ENCODE measurements at places on chromosomes 3 and 15. TPM values are rescaled to one million over a fixed set of nuclear protein-coding genes. Genes with fewer than 3 reads are reported as not detected.

- DNase-seq = no peak
Observed at GRCh38 chr3:71673486-71673885, 51.7 kb downstream of the EIF4E3 start.

- DNase-seq = no peak
Observed at GRCh38 chr3:16406579-16406978, 106.9 kb downstream of the RFTN1 start.

- DNase-seq = no peak
Observed at GRCh38 chr3:27859821-27860220, 137.7 kb upstream of the EOMES start.

DNA sequence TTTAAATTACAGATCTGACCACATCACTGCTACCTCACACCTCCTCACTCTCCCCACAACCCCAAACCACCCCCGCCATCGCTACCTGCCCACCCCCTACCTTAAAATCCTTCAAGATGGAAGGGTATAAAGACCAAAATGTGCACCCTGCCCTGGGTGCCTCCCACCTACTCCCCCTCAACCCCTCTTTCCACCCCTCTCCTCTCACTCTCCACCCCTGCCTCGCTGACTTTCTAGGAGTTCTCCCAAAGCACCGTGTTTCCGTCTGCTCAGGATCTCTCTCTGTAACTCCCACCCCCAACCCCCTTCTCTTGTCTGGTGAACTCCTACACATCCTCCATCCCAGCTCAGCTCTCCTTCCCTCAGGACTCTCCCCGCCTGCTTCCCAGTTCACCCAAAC, 69.1 kb downstream of the MEGF11 start:
- no peak for DNase-seq

Gene ACTRT3
- total RNA-seq = 0.75 TPM

DNA sequence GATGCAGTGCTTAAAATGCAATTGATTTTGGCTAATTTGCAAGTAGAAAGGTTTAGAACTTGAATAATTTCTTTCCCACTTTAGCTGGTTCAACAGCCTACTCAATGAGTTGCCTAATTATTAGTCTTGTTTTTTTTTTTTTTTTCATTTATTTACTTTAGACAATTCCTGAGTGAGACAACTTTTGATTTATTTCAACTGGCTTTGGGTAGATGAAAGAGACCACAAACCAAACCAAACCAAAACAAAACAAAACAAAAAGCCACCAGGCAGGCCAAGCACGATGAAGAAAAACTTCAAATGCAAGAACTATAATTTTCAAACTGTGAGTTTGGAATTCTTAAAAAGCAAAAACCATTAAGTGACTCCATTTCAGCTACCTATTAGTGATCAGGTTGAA, 469.9 kb downstream of the GBE1 start:
- no peak for DNase-seq

- DNase-seq = no peak
Observed at GRCh38 chr15:41966920-41967465, 5.4 kb downstream of the EHD4 start.

DNA sequence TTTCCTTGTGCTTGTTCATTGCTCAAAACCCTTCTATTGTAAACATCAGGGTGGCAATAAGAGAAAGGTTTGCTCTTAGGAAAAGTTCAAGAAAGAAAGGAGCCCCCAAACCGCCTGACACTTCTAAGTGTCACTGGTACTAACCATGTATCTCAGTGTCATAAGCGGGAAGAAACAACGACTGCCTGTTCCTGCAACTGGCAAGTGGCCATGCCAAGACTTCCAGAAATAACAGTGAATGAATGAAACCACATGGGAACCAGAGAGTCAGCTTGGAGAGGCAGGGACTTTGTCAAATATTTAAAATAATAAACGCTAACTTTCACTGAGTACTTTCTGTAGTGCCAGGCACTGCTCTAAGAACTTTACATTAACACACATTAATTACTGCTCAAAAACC, 1.1 kb downstream of the PLSCR2 start:
- no peak for DNase-seq

Gene DNAH12
- 0.79 TPM for total RNA-seq

- DNase-seq = no peak
Observed at GRCh38 chr3:126113733-126114442, 30.0 kb upstream of the SLC41A3 start.

Gene CPNE9
- 0.19 TPM for total RNA-seq

DNA sequence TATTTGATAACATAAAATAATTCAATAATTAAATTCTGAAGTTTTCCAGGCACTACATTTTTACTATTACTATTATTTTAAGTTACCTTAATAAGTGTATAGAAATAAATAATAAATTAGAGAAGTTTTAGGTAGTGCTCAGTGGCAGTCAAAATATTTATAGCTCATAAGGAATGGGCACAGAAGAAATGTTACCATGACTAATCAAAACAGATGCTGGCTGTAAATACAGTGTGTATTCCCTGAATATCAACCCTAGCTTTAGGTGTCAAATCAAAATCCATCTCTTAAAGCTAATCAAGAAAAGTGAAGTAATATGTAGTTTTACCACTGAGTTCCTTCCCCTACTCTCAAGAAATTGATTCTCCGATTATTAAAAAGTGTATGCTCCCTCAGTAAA, 35.5 kb downstream of the ZBTB20 start:
- DNase-seq = no peak

DNA sequence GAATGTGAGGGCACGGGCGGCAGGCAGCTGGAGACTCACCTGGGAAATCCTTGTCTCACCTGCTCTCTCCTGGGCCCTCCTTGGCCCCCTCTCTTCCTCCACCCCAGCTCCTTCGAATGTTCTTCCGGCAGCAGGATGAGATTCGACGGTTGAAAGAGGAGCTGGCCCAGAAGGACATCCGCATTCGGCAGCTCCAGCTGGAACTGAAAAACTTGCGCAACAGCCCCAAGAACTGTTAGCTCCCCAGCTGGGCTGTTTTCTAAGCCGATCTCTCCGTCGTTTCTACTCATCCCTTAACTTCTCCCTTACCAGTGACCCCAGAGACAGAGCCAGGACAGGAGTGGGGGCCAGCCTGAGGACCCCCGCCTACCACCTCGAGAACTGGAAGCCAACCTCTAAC, 95.0 kb downstream of the ANP32A start:
- no peak for DNase-seq

GRCh38 chr3:37984051-37984450, 6.5 kb upstream of the VILL start:
- no peak for DNase-seq

GRCh38 chr3:24476871-24477656, 17.6 kb downstream of the THRB start:
- no peak for DNase-seq

Gene HAUS2
- 8.8 TPM for total RNA-seq

Gene HYAL1
- 5.1 TPM for total RNA-seq

All from pancreas (tissue), 10 donors.